LHCN-M2 (cell line): ENCODE measurements at places on chromosomes 2 and 18. TPM values are rescaled to one million over a fixed set of nuclear protein-coding genes. Genes with fewer than 3 reads are reported as not detected.

DNA sequence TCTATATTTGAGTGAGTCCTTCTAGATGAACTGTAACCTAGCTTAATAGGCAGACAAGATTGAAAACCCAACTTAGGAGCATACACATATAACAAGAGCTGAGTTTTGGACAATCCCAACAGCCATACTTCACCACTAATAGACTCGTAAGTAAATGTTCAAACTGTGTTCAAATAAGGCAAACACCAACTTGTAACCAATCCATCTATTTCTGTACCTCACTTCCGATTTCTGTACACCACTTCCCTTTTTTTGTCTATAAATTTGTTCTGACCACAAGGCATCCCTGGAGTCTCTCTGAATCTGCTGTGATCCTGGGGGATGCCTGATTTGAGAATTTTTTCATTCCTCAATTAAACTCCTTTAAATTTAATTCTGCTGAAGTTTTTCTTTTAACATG is 1149.1 kb upstream of the NRXN1 start:
- no peak for DNase-seq

GRCh38 chr2:58308435-58308834 is 67.3 kb upstream of the FANCL start:
- DNase-seq, result no peak

GRCh38 chr2:112582314-112582746 is 2.1 kb upstream of the CHCHD5 start:
- DNase-seq, result peak; percentile 84

GRCh38 chr2:231222318-231223000 is 24.0 kb downstream of the ARMC9 start:
- peak; percentile 71 for DNase-seq

DNA sequence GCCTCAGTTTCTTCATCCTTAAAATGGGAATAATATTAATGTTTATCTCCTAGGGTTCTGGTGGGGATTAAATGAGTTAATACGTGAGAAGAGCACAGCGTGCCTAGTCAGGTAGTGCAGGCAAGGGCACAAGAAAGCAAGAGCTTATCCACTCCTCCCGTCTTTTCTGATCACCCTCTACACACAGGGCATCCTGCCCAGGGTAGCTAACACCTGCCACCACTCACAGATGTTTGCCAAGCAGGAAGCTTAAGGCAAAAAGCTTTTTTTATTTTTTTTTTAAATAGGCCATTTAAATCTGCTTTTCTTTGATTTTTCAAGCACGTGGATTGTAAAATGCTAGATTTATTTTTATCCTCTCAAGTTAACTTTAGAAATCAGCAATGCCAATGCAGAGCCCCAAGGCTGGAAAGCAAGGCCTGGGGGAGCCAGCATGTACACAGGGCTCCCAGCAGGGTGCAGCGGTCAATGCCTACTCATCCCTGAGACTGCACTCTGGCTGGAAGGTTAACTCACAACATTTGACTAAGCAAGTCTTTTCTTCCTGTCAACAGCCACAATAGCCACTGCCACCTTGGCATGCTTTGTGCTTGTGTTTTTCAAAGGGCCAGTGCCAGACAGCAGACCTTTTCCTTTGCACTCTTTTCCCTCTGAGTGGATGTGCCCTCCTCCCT is 86.5 kb upstream of the ACAA2 start:
- no peak for DNase-seq

- DNase-seq, result no peak
These were observed 9.1 kb downstream of the TMEM127 start for GRCh38 chr2:96256611-96257113.

DNA sequence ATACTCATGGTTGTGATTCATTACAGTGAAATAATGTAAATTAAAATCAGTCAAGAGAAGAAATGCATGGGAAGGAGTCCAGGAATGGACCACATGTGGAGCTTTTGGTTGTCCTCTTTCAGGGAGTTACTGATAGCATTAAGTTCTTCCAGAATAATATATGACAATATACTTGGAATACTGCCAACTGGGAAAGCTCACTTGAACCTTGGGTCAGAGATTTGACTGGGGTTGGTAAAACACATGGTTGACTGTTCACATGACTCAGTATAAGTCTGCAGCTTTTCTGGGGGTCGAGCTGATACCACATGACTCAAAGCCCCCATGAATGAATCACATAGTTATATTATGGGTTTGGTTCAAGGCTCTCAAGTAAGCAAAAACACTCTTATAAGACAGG is 1109.0 kb upstream of the CHAC2 start:
- DNase-seq, result peak; percentile 19

The SFT2D3 gene
- total RNA-seq, result 6.0 and 6.5 TPM in 2 replicates
